ENCODE measurements at places on chromosomes 5 and 9.

DNA sequence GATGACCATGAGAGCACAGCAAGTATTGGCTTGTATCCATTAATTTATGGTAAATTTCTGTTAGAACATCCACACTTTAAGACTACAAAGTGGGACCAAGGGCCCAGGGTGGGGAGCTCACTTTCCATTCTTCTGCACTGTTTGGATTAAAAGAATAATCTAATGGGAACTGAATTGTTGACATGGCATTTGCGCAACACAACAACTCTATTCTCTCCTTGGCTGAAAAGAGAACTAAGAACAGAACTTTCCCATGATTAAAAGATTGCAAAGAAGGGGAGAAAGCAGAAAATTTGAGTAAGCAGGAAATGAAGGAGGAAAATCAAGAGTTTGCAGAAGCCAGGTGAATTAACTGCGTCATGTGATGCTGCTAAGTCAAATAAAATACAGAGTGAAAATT, 143.4 kb downstream of the HINT1 start:
- DNase-seq: no peak

- no peak for DNase-seq
Measured at GRCh38 chr5:38535248-38535750, 21.1 kb downstream of the LIFR start.

DNA sequence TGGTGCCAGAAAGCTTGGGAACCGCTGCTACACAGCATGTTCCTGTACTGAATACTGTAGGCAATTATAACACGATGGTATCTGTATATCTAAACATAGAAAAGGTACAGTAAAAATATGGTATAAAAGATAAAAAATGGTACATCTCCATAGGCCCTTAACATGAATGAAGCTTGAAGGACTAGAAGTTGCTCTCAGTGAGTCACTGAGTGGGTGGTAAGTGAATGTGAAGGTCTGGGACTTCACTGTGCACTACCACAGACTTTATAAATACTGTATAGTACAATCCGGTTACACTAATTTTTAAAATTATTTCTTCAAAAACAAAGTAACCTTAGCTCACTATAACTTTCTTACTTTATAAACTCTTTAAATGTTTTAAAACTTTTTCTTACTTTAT, 819.9 kb upstream of the GRAMD2B start:
- no peak for DNase-seq

- no peak for DNase-seq
Measured at GRCh38 chr5:80116465-80116864, 81.3 kb downstream of the THBS4 start.

GRCh38 chr5:37710965-37711364, 128.9 kb downstream of the GDNF start:
- DNase-seq: no peak

GRCh38 chr5:66602621-66603020, 6.4 kb downstream of the MAST4 start:
- DNase-seq: no peak

GRCh38 chr9:117392992-117393391, 21.9 kb downstream of the ASTN2 start:
- no peak for DNase-seq

DNA sequence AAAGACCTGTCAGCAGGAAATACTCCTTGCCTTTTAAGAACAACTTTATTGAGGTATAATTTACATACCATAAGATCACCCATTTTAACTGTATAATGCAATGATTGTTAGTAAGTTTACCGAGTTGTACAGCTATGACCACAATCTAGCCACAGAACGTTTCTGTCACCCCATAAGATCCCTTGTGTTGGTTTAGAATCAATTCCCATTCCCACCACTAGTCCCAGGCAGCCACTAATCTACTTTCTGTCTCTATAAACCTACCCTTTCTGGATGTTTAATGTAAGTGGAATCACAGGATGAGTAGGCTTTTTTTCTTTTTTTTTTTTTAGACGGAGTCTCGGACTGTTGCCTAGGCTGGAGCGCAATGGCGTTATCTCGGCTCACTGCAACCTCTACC, 4.4 kb downstream of the GPR107 start:
- no peak for DNase-seq

GRCh38 chr5:157137691-157138090, 5.0 kb downstream of the MED7 start:
- no peak for DNase-seq

GRCh38 chr5:40046792-40047191, 622.0 kb upstream of the DAB2 start:
- DNase-seq: no peak

DNA sequence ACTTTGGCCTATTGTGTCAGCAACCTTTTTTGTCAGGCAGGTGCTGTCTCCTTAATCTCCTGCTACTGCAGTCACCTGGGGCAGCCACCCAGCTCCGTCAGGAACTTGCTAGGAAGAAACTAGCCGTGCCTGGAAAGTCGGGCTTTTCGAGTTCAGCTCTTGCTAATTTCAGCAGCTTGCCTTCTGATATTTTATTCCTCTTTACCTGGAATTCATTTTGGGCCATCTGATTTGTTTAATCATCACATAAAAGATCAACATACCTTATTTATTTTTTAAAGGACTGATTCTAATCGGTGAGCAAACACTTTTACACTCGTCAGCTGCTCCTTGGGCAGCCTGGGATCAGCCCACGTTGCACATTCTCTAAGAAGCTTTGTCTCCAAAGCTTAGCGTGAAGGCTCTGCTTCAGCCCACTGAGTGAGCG, 42.2 kb downstream of the PRLR start:
- no peak for DNase-seq

- no peak for DNase-seq
Measured at GRCh38 chr9:104577263-104577662, 8.3 kb downstream of the OR13C8 start.

DNA sequence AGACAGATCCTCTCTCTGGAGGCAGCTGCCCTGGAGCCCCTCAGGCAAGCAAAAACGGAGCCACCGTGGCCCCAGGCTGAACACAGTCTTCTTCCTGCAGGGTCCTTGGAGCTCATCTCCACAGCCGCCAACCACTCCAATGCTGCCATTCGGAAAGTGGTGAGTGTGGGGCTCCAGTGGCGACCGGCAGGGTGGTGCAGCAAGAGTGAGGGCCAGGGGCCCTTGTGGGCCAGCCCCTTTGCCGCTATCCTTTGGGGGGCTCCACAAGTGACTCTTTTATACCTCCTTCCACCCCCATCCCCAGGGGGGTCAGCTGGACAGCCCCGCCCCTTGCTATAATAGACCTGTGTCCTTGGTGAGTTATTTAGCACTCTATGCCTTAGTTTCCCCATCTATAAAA, 47.4 kb upstream of the SUSD3 start:
- DNase-seq: no peak

- no peak for DNase-seq
Measured at GRCh38 chr5:132628814-132629213, 29.2 kb upstream of the IL13 start.

DNA sequence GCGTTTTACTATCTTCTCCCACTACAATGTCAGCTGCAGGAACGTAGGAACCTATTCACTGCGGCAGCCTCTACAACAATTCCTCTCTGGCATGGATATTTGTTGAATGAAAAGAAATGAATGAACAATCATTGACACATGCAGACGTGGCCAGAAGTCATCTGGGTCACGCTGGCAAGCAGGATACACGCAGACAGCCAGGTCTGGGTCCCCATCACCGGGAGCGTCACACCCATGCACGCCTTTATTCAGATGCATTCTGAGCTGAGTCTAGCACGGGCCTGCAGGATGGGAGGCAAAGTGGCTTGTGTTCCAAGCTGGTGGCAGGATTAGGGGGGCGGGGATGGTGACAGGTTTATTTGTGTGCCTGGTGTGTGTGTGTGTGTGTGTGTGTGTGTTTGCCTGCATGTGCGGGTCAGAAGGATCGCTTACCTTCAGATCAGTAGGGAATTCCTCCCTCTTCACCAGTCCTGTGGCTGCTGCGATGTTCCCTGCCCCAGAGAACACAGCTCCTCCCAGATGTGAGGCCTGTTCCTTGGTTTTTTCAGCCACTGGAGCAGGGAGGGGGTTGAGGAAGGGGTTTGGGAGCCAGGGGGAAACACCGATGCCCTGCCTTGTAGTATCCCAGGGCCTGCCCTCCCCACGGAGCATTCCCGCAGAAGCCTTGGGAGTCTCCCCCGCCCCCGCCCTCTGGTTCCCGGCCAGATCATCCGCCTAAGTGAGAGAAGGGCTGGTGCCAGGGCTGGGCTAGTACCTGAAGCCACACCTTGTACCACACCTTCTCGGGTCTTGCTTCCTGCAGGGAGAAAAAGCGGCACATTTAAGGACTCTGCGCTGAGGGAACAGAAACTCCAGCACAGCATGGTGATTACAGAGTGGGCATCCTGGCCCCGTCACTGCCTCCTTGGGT, 4.1 kb downstream of the SNCB start:
- DNase-seq: no peak

GRCh38 chr5:177607452-177608192, 7.7 kb downstream of the B4GALT7 start:
- DNase-seq: peak; percentile 54
